ENCODE measurements at places on chromosomes 13 and 19. TPM values are rescaled to one million over a fixed set of nuclear protein-coding genes. Genes with fewer than 3 reads are reported as not detected.

The ERICH6B gene
- total RNA-seq, result not detected

The KLC3 gene
- not detected for total RNA-seq

The CYP2A6 gene
- not detected for total RNA-seq

The SBK2 gene
- not detected for total RNA-seq

The PSPN gene
- 0.26 TPM for total RNA-seq

GRCh38 chr19:8001651-8001994, 3.8 kb downstream of the ELAVL1 start:
- peaks cover 4% of the 10 kb centered on the region for H3K4me1 ChIP-seq
- H3K27me3 ChIP-seq, result no peaks in the 10 kb centered on the region
- no peak for DNase-seq
- H3K4me3 ChIP-seq, result no peak overlapping the region
- H3K27ac ChIP-seq, result peak overlapping the region; percentile 57

DNA sequence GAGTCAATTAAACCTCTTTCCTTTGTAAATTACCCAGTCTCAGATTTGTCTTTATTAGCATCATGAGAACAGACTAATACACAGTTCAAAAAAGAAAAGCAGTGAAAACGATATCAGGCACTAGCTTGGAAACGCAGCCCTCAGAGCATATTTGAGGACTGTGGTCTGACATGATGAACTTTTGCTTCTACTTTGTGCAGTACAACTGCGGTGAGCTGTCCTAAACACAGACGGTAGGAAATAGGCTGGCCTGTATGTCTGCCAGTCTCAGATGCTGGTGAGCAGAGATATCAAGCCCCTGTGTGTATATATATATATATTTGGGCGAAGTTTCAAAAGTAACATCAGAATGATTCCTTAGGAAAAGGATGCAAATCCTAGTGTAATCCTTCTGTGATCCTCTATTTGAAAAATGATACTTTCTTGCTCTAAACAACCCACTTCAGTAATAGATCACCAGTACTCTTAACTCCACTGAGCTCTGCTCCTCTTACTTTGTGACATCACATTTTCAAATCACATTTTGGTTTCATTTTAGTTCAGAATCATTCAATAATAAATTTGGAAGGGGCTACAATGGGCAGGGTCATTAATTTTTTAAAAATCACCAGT, 74.4 kb downstream of the TNFRSF19 start:
- no peak for DNase-seq
- H3K4me3 ChIP-seq, result no peak overlapping the region
- H3K27me3 ChIP-seq, result no peaks in the 10 kb centered on the region
- no peak overlapping the region for H3K27ac ChIP-seq
- no peaks in the 10 kb centered on the region for H3K36me3 ChIP-seq

DNA sequence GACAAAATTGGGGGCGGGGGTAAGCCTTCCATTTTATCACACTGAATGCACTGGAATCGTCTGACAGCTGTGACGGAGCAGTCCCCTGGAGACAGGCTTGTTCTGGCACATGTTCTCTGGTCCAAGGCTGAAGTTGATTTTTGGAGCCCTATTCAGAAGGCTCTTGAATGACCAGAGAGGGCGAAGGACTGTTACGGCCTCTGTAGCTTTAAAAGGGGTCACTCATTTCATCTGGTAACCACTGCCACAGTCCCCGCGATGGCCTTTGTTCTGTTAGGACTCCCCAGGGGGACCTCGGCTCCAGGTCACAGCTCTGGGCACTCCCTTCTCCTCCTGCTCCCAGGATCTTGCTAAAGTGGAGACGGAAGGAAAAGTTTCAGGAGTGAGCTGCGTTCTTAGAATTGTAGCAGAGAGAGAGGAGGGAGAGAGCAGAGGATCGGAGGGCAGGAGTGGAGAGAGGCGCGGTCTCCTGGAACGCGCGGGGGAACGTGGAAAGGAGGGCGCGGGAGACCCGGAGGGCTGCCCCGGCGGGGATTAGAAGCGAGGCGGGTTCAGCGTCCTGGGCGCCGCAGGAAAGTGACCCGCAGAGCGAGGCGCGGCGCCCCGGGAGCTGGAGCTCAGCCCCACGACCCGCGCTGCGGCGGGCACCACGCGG, 134.3 kb upstream of the MYO16 start:
- no peak overlapping the region for H3K4me3 ChIP-seq
- no peaks in the 10 kb centered on the region for H3K4me1 ChIP-seq
- no peak overlapping the region for H3K27ac ChIP-seq
- no peaks in the 10 kb centered on the region for H3K36me3 ChIP-seq
- no peaks in the 10 kb centered on the region for H3K27me3 ChIP-seq

GRCh38 chr19:52101866-52102562, 6.4 kb upstream of the ZNF841 start:
- H3K4me3 ChIP-seq, result no peak overlapping the region
- no peak overlapping the region for H3K27ac ChIP-seq
- no peak for DNase-seq
- H3K27me3 ChIP-seq, result no peaks in the 10 kb centered on the region
- no peaks in the 10 kb centered on the region for H3K36me3 ChIP-seq

GRCh38 chr13:31774186-31774750, 34.9 kb downstream of the RXFP2 start:
- no peak overlapping the region for H3K27ac ChIP-seq
- no peaks in the 10 kb centered on the region for H3K36me3 ChIP-seq
- no peaks in the 10 kb centered on the region for H3K27me3 ChIP-seq
- no peak overlapping the region for H3K4me3 ChIP-seq
- no peak for DNase-seq

- H3K4me1 ChIP-seq, result no peaks in the 10 kb centered on the region
- no peak for DNase-seq
Measured at GRCh38 chr13:59368693-59369092, 795.0 kb downstream of the DIAPH3 start.

GRCh38 chr13:45903051-45903813, 51.7 kb upstream of the SIAH3 start:
- H3K27ac ChIP-seq, result no peak overlapping the region
- H3K4me1 ChIP-seq, result no peaks in the 10 kb centered on the region
- DNase-seq, result no peak
- no peak overlapping the region for H3K4me3 ChIP-seq

DNA sequence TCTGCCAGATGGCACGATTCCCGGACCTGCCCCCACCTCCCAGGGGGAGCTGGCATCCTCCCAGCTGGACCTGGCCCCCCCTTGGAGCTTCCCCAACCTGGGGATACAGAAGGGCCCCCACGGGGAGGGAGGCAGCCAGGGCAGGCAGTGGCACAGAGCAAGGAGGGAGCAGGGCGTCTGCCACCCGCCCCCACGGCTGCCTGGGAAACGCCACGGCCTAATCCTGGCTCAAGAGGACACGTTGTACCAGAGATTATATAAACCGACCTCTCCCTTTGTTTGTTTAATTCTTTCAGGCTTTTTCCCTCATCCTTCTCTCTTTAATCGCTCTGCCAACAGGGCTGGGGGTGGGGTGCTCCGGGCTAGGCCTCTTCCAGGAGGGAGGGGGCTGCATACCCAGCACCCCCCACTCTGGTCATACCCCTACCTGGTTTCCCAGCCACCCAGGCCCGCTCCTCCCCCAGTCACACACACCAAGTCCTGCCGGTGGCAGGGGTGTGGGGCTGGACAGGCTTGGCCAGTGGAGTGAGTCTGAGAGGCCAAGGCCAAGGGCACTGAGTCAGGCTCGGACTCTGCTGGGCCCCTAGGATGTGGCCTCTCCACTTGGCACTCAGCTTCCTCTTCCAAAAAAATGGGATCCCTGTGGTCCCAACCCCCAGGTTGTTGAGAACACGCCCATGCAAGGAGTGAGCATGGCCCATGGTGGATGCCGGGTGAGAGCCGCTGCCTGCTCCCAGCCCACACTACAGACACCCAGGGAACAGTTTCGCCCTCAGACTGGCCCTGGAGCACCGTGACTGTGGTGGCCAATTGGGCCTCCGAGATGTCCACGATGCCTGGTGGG, 29.5 kb upstream of the NFIC start:
- no peaks in the 10 kb centered on the region for H3K27me3 ChIP-seq
- peak overlapping the region; percentile 95 for H3K27ac ChIP-seq
- H3K36me3 ChIP-seq, result no peaks in the 10 kb centered on the region
- no peak overlapping the region for H3K4me3 ChIP-seq
- H3K4me1 ChIP-seq, result peaks cover 17% of the 10 kb centered on the region

DNA sequence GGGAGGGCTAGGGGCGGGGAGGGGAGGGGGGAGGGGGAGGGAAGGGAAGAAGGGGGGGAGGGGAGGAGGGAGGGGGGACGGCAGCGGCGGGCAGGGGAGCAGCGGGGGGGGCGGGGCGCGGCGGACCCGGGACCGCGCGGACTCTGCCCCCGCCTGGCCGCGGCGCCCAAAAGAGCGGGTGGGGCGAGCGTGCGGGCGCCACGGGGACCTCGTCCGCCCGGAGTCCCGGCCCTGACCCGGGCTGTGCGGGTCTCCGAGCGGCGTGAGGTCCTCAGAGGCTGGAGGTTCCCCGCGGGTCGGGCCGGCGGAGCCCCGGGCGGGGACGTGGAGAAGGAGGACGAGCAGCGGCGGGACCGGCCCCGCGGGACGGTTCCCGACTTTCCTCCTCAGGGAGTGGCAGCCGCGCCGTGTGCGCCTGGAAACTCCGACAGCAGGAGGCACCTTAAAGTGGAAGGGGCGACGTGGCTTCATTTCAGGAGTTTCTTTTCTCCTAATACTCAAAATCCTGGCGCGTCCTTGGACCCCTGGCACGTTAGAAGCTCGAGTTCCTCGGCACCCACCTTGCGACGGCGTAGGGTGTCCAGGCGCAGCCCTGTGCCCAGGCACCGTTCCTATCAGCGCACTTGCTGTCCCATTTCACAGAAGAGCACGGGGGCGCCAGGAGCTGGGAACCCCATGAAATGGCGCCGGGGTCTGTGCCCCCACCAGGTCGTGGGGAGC, 518 bp upstream of the PLPP2 start:
- H3K4me1 ChIP-seq, result no peaks in the 10 kb centered on the region
- DNase-seq, result peak; percentile 26
- no peaks in the 10 kb centered on the region for H3K36me3 ChIP-seq
- H3K4me3 ChIP-seq, result no peak overlapping the region
- no peaks in the 10 kb centered on the region for H3K27me3 ChIP-seq
- H3K27ac ChIP-seq, result peak overlapping the region; percentile 45

DNA sequence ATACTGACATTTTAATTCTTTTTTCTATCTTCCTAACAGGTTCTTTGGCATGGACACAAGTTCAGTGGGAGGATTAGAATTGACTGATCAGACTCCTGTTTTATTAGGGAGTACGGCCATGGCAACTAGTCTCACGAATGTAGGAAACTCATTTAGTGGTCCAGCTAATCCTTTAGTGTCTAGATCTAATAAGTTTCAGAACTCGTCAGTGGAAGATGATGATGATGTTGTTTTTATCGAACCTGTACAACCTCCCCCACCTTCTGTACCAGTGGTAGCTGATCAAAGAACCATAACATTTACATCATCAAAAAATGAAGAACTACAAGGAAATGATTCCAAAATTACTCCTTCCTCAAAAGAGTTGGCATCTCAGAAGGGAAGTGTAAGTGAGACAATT, 34.5 kb downstream of the ZMYM2 start:
- DNase-seq, result no peak
- H3K4me3 ChIP-seq, result no peak overlapping the region
- H3K36me3 ChIP-seq, result no peaks in the 10 kb centered on the region

All from uterus (tissue), 4 donors.